ENCODE measurements at places on chromosomes 2 and 18.
A peak's percentile ranks its signal among the peaks of the same experiment; 100 is the strongest.

DNA sequence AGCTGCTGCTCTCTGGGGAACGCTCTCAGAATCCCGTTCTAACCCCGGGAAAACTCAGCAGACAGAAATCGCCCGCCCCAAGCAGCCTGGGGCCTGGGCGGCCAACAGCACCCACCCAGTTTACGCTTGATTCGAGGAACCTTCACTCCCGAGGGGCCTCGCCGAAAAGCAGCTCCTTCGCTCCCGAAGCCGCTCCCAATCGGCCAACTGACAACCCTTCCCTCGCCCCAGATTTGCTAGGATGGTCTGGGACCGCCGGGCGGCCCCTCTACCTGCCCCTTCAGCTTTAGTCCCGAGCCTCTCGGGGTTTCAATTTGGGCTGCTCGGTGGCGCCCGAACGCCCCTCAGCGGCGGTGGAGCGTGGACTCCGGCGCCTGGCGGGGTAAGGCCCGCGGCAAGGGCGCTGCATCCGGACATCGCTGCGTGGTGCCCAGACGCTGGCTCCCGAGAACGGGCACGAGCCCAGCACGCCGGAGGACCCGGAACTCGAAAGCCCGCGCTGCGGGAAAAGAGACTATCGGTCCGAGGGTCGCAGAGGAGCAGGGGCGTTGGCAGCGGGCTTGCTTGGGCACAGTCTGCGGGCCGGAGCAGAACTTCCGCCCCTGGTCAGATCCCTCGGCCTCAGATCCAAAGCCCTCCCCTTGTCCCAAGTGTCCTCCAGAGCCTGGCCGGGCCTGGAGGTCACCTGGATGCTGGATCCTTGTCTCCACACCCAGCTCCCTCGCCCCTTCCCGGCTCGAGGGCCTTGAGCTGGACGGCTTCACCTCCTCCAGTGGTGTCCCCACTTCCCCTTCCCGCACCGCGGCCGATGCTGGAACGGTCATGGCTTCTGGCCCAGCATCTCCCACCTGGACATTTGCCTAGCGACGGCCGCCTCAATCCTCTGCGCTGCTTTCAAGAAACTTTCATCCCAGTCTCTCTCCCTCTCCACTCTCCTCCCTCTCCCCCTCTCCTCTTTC, 3.0 kb upstream of the OTX1 start:
- DNase-seq: no peak

DNA sequence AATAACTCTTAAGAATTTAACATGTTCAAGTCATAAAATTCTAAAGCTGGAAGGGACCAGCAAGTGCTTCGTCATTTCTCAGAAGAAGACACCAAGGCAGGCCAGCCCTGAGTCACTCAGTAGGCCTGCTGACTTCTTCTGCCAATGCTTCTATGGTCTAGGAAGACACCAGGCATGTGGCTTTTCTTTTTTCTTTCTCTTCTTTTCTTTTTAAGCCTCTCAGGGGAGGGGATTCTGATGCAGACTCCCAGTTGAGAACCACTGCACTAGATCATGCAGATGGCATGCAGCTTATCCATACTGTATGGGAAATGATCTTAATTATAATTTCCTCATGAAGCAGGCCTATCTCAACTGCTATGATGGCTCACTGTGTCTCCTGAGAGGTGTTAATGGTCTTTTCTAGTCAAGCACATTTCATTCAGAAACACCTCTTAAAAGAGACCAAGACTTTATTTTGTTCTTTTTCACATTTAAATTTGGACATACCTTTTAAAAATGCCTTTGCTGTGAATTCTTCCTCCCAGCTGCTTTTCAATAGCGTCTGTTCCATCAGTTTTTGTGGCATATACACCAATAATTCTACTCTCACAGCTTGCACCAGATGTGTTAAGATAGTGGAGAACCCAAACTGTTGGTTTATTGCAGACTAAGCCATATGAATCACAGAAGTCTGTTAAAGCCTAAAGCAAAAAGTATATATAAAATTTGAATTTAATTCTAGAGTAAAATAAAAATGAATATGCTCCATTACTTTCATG, 11.3 kb downstream of the KCTD18 start:
- no peak for DNase-seq

GRCh38 chr2:101900375-101900774, 91.4 kb upstream of the IL1R2 start:
- no peak for DNase-seq

DNA sequence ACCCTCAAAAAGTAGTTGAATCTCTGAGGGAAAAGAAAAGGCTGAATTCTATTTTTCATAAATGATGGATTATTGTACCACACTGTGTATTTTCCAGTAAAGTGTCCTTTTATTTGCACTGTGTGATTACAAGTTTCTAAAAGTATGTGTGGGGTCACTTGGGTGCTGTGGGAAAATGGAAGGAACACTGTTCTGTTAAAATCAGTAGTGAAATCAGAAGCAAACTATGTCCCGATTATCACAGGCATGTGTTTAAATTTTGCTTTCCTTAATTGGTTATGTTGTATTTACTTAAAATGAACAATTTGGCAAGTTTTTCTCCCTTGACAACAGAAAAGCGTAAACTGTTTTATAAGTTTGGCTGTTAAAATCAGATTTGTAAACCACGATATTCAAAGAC, 353.1 kb downstream of the ARHGAP15 start:
- DNase-seq: no peak

DNA sequence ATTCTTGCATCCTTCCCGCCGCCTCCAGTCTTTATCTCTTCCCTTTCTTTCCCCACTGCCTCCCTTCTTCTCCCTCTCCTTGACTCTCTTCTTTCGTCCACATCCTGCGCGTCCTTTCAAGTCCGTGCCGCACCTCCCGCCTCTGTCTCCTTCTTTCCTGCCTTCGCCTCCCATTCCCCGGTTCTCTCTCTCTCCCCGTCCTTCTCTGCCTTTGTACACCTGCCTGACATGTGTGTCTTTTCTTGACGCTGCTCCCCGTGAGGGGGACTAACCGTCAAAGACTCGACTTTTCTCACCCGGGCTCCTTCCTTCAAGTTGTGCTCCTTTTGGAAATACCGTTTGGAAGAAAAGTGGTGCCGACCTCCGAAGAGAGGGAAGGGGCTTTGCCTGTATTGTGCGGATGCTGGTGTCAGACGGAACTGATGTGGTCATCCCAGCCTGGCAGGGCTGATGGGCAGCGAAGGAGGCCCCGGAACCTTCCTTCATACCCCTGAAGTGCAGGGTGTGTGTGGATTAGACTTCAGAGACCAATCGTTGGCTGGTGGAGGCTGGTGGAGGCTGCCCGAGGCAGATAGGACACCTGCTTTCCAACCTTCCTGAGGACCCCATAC, 879 bp downstream of the TMEM178A start:
- DNase-seq: no peak

- DNase-seq: no peak
These were observed 109.0 kb downstream of the BCL2 start for GRCh38 chr18:63210521-63210920.

DNA sequence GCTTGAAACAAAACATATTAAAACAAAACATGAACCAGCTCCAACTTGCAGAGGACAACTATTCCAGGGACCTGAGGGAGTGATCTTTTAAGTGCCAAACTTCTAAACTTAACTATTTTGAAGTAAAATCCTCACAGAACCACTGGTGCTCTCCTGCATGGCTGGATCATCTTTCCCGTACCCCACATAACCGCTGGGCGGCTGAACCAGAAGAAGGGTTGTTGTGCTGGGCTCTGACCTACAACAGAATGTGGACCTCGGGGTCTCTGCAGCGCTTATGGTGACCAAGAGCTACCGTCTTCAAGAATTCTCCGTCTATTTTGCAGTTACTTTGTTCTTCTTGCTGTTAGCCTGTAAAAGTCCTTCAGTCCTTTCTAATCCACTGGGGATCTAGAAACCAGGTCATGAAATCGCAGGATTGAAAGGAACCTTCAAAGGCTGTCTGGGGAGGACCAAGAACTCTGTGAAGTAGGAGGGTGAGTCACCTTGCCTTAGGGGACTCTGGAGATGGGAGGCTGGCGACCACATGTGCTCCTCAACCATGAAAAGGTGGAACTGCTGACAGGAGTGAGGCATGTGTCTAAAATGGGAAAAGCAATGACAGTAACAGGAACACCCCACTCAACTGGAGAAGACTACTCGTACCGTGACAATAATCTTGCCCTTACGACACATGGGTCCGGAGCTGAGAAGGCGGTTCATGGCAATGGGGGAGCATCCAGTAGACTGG, 46.6 kb downstream of the HDLBP start:
- no peak for DNase-seq

- DNase-seq: no peak
These were observed 25.7 kb downstream of the NR4A2 start for GRCh38 chr2:156306821-156307220.

DNA sequence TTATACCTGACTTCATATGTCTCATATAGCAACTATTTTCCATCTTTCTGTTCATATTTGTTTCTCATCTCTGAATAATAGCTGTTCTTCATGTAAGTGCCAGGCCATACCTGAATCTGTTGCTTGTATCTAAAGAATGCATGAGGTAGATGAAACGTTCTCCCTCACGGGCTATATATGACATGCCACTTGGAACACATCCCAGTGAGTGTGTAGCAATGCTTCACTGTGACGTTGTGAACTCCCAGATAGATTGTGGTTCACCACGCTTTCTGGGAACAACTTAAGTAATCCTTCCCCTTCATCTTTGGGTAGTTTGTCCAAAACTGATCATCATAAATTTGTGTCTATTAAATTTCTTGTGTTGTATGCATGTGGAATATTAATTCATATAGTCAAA, 60.1 kb downstream of the RDH14 start:
- no peak for DNase-seq

DNA sequence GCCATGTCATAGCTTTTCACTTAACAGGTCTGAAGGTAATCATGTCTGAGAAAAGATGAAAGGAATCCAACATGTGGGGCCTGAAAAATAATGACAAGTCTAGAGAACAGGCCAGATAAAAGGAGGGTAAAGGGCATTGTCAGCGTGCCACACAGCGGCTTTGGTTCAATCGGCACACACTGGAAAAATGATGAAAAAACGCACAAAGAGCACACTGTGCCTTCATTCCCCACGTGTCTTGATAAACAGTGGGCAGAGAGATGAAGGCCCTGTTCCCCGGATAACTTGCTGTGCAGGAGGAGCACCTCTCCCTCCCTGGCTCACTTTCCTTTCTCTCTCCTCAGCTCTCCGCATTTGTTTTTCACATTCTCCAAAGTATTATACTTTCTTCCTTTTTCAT, 766.3 kb downstream of the TDRD15 start:
- no peak for DNase-seq

DNA sequence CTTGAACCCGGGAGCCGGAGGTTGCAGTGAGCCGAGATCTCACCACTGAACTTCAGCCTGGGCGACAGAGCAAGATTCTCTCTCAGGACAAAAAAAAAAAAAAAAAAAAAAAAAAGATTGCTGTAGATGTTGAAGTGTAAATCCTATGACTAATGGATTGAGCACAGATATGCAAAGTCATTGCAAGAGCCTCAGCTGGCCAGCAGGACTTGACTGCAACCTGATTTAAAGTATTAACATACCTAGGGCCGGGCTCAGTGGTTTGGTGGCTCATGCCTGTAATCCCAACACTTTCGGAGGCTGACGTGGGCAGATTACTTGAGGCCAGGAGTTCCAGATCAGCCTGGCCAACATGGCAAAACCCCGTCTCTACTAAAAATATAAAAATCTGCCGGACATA, 103.4 kb upstream of the MSH2 start:
- peak; percentile 33 for DNase-seq

DNA sequence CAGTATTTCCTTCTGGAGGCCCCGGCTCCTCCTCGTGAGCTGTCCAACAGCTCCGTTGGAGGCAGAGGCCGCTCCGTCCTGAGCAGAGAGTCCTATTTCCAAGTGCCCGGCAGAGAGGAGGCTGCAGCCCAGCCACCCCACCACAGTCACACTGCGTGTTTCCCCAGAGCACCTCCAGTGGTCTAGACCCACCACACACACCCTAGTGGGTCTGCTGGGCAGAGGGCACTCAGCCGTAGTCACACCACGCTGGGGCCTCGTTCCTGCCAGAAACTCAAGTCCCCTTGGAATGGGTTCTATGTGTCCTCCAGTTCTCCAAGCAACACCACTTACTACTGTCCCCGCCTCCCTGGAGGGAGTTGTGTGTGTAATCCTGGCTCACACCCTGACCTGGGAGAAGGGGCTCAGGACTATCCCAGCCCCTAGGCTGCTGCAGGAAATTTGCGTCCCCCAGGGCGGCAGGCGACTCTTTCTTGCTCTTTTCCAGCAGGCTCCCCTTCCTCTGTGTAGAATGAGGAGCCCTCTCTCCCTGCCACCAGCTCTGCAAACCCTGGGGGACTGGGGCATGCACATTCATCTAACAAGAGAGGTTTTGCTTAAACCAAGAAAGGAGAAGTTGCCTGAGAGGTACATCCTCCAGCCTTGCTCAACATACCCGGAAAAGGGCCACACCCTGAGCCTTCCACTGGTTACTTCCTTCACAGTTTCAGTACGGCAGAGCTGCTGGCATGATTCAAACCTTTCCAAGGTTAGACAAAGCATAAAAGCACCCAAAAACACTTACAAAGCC, 114.1 kb downstream of the NDUFA10 start:
- no peak for DNase-seq

DNA sequence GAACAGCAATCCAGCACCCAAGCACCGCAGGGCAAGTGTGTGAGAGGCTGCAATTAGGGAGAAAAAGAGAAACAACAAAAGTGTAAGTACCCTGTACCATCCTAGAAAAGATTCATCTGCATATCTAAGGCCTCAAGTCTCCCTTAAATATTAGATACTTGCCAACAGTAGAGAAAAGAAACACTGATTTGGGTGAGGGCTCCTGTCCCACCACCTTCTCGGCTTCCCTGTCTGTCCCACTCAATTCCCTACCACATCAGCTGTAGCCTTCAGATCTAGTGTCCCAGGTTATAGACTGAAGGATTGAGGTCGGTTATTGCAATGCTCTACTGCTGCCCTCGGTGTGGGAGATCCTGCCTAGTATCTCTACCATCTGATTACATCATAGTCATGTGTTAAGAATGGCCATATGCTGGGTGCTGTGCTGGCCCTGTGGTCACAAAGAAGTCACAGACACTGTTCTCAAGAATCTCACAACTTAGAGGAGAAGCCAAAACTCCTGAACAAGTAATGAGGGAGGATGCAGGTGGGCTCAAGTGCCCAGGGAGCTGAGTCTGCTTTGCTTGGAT, 2.5 kb downstream of the RAX start:
- no peak for DNase-seq

DNA sequence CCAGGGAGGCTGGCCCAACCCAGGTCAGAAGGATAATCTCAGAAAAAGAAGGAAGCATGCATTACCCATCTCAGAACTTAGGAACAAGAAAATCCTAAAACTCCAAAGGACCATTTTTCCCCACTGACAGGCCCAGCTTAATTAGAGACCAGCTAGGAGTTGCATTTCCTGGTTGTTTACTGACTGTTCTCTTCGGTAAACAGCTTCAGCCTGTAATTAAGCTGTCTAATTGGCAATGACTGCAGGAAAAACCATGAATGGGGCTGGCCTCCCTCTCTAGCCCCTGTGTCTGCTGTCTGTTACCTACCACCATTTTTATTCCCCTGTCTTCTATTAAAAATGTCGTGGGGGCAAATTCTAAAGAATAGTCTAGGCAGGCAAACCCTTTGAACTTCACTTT, 146.5 kb downstream of the AGAP1 start:
- no peak for DNase-seq

Data from RKO (cell line).